ENCODE measurements at places on chromosomes 16 and 17.

DNA sequence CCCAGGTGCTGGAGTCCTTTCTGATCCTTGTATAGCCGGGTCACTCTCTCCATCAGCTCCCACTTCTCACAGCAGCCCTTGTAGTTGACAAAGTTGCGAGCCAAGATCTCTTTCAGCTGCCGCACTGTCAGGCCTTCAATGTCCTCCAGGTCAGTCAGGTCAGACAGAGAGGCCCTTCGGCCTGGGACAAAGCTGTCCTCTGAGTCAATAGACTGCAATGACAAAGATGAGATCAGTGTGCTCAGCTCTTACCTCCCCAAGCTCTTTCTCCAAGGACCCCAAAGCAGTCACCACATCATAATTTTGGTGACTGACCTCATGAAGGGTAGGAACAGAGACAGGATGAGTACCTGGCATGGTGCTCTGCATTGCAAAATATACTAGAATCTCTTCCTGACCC is 36.1 kb downstream of the LIG3 start:
- DNase-seq: no peak

DNA sequence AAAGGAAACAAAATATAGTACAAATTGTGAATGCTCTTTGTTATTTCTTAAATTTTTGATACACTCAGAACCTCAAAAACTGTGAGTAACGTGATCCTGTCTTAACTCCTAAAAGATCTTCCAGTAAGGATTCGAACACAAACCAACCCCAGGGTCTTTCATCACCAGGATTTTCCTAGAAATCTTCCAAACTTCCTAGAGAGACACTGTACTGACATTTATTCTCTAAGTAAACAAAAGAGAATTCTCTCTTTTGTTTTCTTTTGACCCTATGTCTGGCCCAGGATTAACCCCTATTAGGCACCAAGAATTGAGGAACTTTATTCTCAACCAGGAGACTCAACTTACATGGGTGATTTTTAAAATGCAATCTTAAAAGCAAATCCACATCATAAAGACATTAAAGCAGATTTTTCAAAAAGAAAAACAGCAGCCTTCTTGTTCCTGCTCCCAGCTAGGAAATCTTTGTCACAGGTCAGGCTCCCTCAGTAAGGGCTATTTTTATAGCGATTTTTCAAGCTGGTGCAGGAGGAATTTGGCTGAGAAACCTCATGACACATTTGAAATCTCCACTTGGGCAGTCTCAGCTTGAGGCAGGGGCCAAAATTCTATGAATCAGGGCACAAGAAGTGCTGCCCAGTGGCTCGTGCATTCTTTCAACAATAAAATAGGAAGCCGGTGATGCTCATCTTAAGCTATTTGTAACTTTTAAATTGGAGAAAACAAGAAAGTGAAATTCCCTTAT is 6.2 kb upstream of the SMG1 start:
- no peak for DNase-seq

DNA sequence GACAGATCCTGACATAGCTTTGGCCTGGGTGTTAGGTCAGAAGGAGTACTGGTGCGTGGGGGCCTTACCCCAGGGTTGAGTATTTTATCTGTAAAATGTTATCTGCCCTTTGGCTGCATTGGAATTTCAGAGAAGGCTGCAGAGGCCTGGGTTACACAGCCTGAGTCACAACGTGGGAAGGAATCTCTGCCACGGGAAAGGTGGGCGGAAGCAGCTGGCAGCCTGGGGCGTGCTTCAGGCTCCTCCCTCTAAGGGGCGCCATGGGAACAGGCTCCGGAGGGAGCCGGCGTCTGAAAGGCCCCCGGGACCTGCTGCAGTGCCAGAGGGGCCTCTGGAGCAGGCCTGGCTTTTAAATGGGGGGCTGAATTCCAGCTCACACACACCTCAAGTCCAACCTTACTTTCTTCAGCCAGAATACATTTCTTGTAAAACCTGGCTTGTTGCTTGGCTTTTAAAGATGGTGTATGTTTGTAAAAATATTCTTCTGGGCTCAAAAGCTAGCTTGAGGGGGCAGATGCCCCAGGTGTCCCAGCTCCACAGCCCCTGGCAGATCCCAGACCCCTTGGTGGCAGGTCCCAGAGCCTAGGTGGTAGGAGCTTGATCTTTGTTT is 142.2 kb downstream of the RAB11FIP4 start:
- DNase-seq: peak; percentile 66

- DNase-seq: no peak
Measured at GRCh38 chr17:81513753-81514488, 1.3 kb upstream of the ACTG1 start.

DNA sequence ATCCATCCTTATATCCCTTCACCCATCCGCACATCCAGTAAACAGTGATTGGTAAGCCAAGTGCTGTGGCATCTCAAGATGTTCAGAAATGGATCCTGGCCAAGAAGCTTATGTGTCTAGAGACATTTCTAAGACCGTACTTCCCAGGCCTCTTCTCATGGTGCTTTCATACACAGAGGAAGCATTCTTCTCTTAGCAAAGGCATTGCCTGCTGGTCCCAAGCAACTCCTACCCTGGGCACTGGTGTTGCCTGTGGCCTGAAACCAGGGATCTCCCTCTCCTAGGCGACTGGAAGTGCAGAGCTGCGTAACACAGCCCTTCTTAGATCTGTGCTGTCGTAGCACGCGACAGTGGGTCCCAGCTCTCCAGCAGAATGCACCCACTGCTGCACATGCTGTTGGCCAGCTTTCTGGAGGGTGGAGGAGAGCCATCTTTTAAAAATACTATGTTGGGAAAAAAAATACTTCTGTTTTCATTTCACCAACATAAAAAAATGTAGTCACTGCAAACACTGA is 182.9 kb downstream of the CCDC182 start:
- DNase-seq: peak; percentile 57

DNA sequence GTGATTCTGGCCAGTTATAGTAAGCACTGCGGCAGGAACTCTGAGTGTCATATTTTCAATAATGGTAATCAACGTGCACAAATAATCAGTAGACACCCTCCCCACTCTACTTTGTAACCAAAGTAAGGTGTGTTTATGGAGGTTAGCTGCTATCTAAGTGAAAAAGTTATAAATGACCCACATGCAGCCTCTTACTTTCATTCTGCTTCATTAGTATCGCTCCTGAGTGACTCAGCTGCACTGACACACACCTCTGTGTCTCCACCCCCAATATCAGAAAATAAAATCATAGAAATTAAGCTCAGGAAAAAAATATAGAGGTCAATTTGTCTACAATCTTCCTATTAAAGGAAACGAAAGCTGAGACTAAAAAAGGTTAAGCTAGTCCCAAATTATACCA is 64.1 kb upstream of the TRAP1 start:
- DNase-seq: no peak

GRCh38 chr17:42760652-42761581 is at the start of gene RAMP2:
Gene RAMP2 (plus strand): TSS chr17:42761227. CDS start chr17:42761262, 35 bp downstream.
- no peak for DNase-seq

Measured in nucleus accumbens (tissue), 56 donors.